ENCODE measurements at places on chromosomes 7 and 10. TPM values are rescaled to one million over a fixed set of nuclear protein-coding genes. Genes with fewer than 3 reads are reported as not detected.

LMOD2 gene
- total RNA-seq: not detected

BUD23 gene
- 42.2 TPM for total RNA-seq

PLA2G12B gene
- total RNA-seq: not detected

VSTM2A gene
- total RNA-seq: not detected

PNLIP gene
- total RNA-seq: not detected

FOXK1 gene
- 17.4 TPM for total RNA-seq

CNPY1 gene
- not detected for total RNA-seq

CLCN1 gene
- not detected for total RNA-seq

CD36 gene
- total RNA-seq: not detected

CPED1 gene
- total RNA-seq: 64.8 TPM

NPFFR1 gene
- not detected for total RNA-seq

GRCh38 chr10:24432478-24433416 is 223.8 kb downstream of the KIAA1217 start:
- no peak overlapping the region for H3K4me3 ChIP-seq
- no peaks in the 10 kb centered on the region for H3K27me3 ChIP-seq
- no peak overlapping the region for H3K27ac ChIP-seq
- DNase-seq: no peak
- no peaks in the 10 kb centered on the region for H3K36me3 ChIP-seq

DNA sequence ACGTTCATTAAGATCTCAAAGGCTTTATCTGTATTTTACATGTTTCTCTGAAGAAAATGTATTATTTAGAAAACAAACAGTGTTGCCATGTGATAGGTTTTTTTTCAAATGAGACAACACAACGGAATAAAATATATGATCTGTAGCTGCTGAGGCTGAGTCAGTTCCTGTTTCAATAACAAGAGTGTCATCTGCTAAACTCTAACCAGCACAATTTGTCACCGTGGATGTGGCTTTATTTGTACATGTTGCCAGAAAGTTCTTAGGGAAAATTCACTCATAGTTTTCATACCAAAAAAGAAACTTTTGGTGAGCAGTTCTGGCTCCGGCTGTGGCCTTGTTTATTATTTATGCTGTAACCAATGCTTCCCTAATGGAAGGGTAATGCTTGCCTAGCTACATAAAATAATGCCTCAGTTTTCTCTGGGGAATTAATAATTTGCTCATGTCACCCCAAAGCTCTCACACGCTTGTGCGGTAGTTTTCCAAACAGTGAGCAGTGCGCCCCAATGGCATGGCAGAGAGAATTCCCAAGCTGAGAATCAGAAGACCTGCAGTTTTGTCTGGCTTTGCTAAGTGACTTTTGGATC is 20.3 kb upstream of the KLF6 start:
- DNase-seq: peak; percentile 84
- H3K4me3 ChIP-seq: no peak overlapping the region
- peaks cover 58% of the 10 kb centered on the region for H3K4me1 ChIP-seq

DNA sequence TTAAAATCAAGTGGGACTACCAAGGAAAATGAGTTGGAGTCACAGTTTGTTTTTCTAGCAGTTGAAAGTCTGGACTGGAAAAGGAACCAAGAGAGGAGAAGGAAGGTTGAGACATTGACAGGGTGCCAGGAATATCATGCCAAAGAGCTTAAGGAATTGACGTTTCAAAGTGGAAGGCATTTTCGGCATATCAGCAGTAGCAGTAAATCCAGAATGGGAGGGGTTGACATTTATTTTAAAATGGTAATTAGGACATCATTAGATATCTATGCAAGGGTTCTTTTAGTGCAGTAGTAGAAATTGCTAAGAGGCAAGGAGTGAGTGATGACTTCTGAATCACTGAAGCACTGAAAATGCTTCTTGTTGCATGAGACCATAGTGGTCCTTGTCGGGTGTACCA is 335.9 kb upstream of the PLXDC2 start:
- no peak overlapping the region for H3K27ac ChIP-seq
- no peak overlapping the region for H3K4me3 ChIP-seq
- H3K27me3 ChIP-seq: no peaks in the 10 kb centered on the region
- DNase-seq: no peak
- no peaks in the 10 kb centered on the region for H3K4me1 ChIP-seq

DNA sequence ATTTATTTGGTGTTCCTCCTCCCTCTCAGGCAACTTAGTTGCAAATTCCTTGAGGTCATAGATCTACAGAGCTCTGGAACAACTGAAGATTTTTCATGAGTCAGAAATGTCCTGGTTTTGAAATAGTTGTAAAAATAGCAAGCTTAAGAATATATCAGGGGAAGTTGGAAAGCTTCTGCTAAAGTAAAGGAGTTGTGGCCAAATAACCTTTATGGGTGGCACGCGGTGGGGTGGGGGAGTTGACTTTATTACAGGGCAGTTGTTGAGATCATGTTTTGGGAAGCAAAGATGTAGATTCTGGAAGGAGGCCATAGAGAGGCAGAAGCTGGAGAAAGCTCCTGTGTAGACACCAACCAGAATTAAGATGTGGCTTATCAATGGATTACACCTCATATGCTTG is 326.0 kb upstream of the MTPN start:
- DNase-seq: no peak
- no peaks in the 10 kb centered on the region for H3K36me3 ChIP-seq
- H3K4me1 ChIP-seq: no peaks in the 10 kb centered on the region
- no peaks in the 10 kb centered on the region for H3K27me3 ChIP-seq
- H3K27ac ChIP-seq: no peak overlapping the region

GRCh38 chr7:107891636-107892366 is 818 bp downstream of the DLD start:
- peak overlapping the region; percentile 71 for H3K4me3 ChIP-seq
- peaks cover 40% of the 10 kb centered on the region for H3K36me3 ChIP-seq
- DNase-seq: no peak
- H3K27me3 ChIP-seq: no peaks in the 10 kb centered on the region
- peaks cover 11% of the 10 kb centered on the region for H3K4me1 ChIP-seq

- DNase-seq: no peak
- no peaks in the 10 kb centered on the region for H3K4me1 ChIP-seq
- H3K36me3 ChIP-seq: peaks cover 4% of the 10 kb centered on the region
Observed at GRCh38 chr7:98105942-98106544, 619 bp upstream of the LMTK2 start.

- no peaks in the 10 kb centered on the region for H3K27me3 ChIP-seq
- no peak for DNase-seq
- no peak overlapping the region for H3K27ac ChIP-seq
Observed at GRCh38 chr7:120502825-120503224, 229.8 kb downstream of the KCND2 start.

- H3K4me3 ChIP-seq: no peak overlapping the region
- H3K27me3 ChIP-seq: no peaks in the 10 kb centered on the region
- DNase-seq: no peak
Observed at GRCh38 chr10:74406006-74406405, 255.0 kb downstream of the ADK start.

GRCh38 chr10:74875966-74876365 is 49.6 kb downstream of the KAT6B start:
- peaks cover 30% of the 10 kb centered on the region for H3K4me1 ChIP-seq
- H3K27ac ChIP-seq: no peak overlapping the region
- no peak overlapping the region for H3K4me3 ChIP-seq
- peak; percentile 56 for DNase-seq

GRCh38 chr10:54081950-54082349 is 719.1 kb downstream of the PCDH15 start:
- no peaks in the 10 kb centered on the region for H3K27me3 ChIP-seq
- no peak for DNase-seq
- H3K36me3 ChIP-seq: no peaks in the 10 kb centered on the region
- no peak overlapping the region for H3K4me3 ChIP-seq

- H3K27me3 ChIP-seq: no peaks in the 10 kb centered on the region
- no peaks in the 10 kb centered on the region for H3K36me3 ChIP-seq
- DNase-seq: no peak
- no peak overlapping the region for H3K27ac ChIP-seq
Observed at GRCh38 chr7:66255534-66256100, 50.5 kb downstream of the TPST1 start.

GRCh38 chr10:45257600-45257999 is 57.8 kb downstream of the OR13A1 start:
- no peaks in the 10 kb centered on the region for H3K36me3 ChIP-seq
- no peak overlapping the region for H3K27ac ChIP-seq
- no peaks in the 10 kb centered on the region for H3K4me1 ChIP-seq
- DNase-seq: no peak

DNA sequence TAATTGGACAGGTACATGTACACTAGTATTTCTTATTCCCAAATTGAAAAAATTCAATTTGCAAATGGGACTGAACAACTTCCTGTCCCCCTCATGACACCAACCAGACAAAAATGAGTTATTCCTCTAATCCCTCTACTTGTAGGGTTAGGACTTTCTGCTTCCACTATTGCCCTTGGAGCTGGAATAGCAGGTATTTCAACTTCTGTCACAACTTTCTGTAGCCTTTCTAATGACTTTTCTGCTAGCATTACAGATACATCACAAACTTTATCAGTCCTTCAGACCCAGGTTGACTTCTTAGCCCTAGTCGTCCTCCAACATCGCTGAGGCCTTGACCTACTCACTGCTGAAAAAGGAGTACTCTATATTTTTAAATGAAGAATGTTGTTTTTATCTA is 6.4 kb downstream of the CYP3A7 start:
- H3K36me3 ChIP-seq: no peaks in the 10 kb centered on the region
- no peak overlapping the region for H3K4me3 ChIP-seq

GRCh38 chr7:617614-618538 is 98.2 kb upstream of the PDGFA start:
- H3K4me1 ChIP-seq: peaks cover 4% of the 10 kb centered on the region
- H3K27me3 ChIP-seq: no peaks in the 10 kb centered on the region
- H3K36me3 ChIP-seq: no peaks in the 10 kb centered on the region
- H3K4me3 ChIP-seq: no peak overlapping the region
- DNase-seq: no peak

- no peaks in the 10 kb centered on the region for H3K36me3 ChIP-seq
- no peak overlapping the region for H3K4me3 ChIP-seq
- peaks cover 6% of the 10 kb centered on the region for H3K4me1 ChIP-seq
- H3K27me3 ChIP-seq: peaks cover 92% of the 10 kb centered on the region
- no peak for DNase-seq
Observed at GRCh38 chr7:157014635-157015555, 4.4 kb upstream of the MNX1 start.

GRCh38 chr10:130711072-130711471 is 574.9 kb downstream of the GLRX3 start:
- H3K36me3 ChIP-seq: no peaks in the 10 kb centered on the region
- no peak overlapping the region for H3K27ac ChIP-seq
- no peak for DNase-seq
- no peak overlapping the region for H3K4me3 ChIP-seq

DNA sequence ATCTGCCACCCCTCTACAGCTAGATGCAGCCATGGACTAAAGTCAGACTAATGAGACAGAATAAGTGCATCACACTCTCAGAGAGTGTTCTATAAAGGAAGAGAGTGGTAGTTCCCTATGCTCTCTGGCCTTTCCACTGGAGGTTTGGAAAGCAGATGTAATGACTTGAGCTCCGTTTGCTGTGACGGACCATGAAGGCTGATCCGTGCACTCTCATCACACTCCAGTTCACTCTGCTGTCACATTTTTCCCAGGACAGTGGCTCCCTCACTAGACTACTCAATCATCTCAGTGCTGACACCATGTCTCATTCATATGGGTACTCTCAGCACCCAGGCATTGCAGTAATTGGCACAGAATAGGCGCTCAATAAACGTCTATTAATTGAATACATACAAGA is 20.4 kb downstream of the TRDMT1 start:
- H3K27me3 ChIP-seq: no peaks in the 10 kb centered on the region
- no peak overlapping the region for H3K27ac ChIP-seq
- no peaks in the 10 kb centered on the region for H3K36me3 ChIP-seq
- no peak overlapping the region for H3K4me3 ChIP-seq
- no peak for DNase-seq

- DNase-seq: peak; percentile 30
- no peaks in the 10 kb centered on the region for H3K36me3 ChIP-seq
- H3K4me1 ChIP-seq: no peaks in the 10 kb centered on the region
- no peak overlapping the region for H3K4me3 ChIP-seq
- H3K27me3 ChIP-seq: no peaks in the 10 kb centered on the region
Observed at GRCh38 chr7:136114966-136115762, 138.0 kb upstream of the MTPN start.

- peaks cover 19% of the 10 kb centered on the region for H3K4me1 ChIP-seq
- H3K4me3 ChIP-seq: no peak overlapping the region
- 0 out of 2 replicates have a peak overlapping the region, but pooled peaks have one; percentile 12 for H3K27ac ChIP-seq
- peak; percentile 61 for DNase-seq
- H3K27me3 ChIP-seq: no peaks in the 10 kb centered on the region
Observed at GRCh38 chr10:89032141-89032891, 41.7 kb downstream of the FAS start.

GRCh38 chr10:44967616-44968015 is 8.0 kb downstream of the RASSF4 start:
- H3K27ac ChIP-seq: no peak overlapping the region
- H3K36me3 ChIP-seq: peaks cover 26% of the 10 kb centered on the region
- H3K4me1 ChIP-seq: peaks cover 53% of the 10 kb centered on the region
- peak; percentile 42 for DNase-seq
- no peak overlapping the region for H3K4me3 ChIP-seq
